ENCODE measurements at places on chromosomes 2 and 18. TPM values are rescaled to one million over a fixed set of nuclear protein-coding genes. Genes with fewer than 3 reads are reported as not detected.

DNA sequence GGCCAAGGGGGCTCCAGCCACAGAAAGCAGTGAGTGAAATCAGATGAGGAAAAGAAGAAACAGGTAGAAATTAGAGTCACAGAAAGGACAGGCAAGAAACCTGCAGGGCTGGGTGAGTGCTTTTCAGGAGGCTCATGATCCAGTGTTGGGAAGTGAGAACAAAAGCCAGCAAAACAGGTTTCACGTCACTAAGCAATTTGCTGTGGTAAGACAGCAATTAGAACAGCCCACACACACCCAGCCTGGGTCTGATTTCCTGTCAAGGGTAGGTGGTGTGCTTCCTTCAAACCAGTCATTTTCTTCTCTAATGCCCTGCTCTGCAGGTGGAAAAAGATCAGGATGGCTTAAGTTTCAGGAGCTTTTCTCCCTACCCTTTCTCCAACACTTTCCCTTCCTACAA lies 52.9 kb upstream of the XDH start:
- H3K27ac ChIP-seq, result no peak overlapping the region
- no peaks in the 10 kb centered on the region for H3K4me1 ChIP-seq
- no peak overlapping the region for H3K4me3 ChIP-seq
- H3K36me3 ChIP-seq, result no peaks in the 10 kb centered on the region

DNA sequence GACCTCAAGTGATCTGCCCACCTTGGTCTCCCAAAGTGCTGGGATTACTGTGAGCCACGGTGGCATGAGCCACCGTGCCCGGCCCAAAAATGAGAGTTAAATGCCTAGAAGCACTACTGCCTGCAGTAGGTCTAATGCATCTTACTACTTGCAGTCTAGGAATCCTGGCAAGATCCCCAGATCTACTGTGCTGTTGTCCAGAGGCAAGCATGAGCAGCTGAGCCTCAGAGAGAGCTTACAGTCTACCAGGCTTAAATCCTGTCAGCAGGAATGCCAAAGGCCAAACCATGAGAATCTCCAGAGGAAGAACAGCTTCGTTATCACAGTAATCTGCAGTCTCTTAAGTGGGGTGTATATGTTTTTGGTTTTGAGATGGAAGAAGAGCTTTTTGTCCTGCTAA lies 54.4 kb downstream of the XRCC5 start:
- no peak overlapping the region for H3K27ac ChIP-seq
- no peak overlapping the region for H3K4me3 ChIP-seq
- no peaks in the 10 kb centered on the region for H3K27me3 ChIP-seq
- H3K4me1 ChIP-seq, result no peaks in the 10 kb centered on the region
- DNase-seq, result peak; percentile 56

MATN3 gene
- 3.5 TPM for total RNA-seq

DNA sequence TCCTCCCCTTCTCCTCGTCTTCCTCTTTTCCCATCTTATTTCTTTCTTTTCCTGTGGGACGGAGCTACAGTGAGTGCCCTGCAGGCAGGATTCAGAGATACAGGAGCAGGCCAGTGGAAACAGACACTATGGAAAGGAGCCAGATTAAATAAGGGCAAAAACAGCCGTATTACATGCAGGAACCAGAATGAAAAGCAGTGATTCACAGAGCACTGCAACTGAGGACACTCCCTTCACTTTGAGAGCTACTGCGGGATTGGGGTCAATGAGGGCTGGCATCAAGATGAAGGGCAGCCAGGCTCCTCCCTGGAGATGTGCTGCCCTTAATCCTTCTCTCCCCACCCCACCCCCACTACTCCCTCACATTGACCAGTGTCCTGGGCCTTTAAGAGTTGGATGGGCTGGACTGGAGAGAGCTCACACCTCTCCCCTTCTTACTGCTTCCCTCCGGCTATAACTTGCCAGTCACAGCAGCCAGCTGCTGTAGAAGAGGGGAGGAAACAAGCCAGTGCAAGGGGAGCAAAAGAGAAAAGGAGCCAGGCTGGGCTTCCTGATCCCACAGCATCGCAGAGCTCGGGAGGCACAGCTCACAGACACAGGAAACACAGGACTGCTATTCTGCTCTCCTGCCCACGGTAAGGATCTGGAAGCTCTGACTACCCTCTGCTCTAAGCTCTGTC lies at the start of gene PLCD4:
PLCD4 (plus strand) TSS at position 464 of the 680 bp plus-strand sequence. CDS start 7,841 bp downstream, outside the sequence.
- H3K27ac ChIP-seq, result peak within 1 kb of the TSS; percentile 34
- no peaks in the 10 kb centered on the region for H3K27me3 ChIP-seq
- peak; percentile 24 for DNase-seq
- peaks cover 3% of the 10 kb centered on the region for H3K4me1 ChIP-seq

ARHGEF4 gene
- total RNA-seq, result 17.8 TPM

- no peak overlapping the region for H3K27ac ChIP-seq
- no peak for DNase-seq
- H3K27me3 ChIP-seq, result no peaks in the 10 kb centered on the region
- H3K4me3 ChIP-seq, result no peak overlapping the region
- no peaks in the 10 kb centered on the region for H3K36me3 ChIP-seq
Measured at GRCh38 chr2:238585836-238586821, 159.4 kb downstream of the ASB1 start.

GRCh38 chr18:4068552-4069158 lies 386.5 kb downstream of the DLGAP1 start:
- H3K36me3 ChIP-seq, result no peaks in the 10 kb centered on the region
- no peaks in the 10 kb centered on the region for H3K4me1 ChIP-seq
- no peak overlapping the region for H3K27ac ChIP-seq
- no peaks in the 10 kb centered on the region for H3K27me3 ChIP-seq

GRCh38 chr2:144703852-144704708 lies 184.2 kb upstream of the ZEB2 start:
- no peaks in the 10 kb centered on the region for H3K4me1 ChIP-seq
- DNase-seq, result peak; percentile 38
- H3K27me3 ChIP-seq, result no peaks in the 10 kb centered on the region
- H3K4me3 ChIP-seq, result no peak overlapping the region
- no peaks in the 10 kb centered on the region for H3K36me3 ChIP-seq
